ENCODE measurements at places on chromosomes 3 and 15.

DNA sequence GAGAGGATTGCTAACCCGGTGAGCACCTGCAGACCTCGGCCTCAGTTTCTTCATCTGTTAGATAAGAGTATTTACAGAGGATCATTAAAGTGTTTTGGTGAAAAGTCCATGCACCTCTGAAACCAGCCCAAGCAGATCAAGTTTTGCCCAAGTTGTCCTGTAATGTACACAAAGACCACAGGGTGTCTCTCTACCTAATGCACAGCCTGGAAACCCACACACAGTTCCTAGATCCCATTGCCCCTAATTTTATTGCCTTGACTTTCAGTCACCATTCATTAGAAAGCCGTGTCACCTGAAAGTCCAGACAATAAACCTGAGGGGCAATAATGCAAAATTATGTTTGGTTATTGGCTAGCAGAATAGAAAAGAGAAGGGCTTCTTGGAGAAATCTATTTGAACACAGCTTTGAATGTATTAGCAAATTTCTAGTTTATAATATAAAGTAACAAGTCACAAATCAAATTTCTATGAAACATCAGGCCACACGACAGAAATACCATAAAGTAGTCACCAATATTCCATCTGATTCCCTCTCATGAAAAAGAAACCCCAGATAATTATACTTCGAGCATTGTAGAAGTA lies 161.3 kb upstream of the SLC2A2 start:
- peak; percentile 5 for DNase-seq

DNA sequence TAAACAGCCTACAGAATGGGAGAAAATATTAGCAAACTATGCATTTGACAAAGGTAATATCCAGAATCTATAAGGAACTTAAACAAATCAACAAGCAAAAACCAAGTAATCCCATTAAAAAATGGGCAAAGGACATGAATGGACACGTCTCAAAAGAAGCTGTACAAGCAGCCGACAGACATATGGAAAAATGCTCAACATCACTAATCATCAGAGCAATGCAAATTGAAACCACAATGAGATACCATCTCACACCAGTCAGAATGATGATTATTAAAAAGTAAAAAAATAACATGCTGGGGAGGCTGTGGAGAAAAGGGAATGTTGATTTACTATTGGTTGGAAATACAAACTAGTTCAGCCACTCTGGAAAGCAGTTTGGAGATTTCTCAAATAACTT lies 30.7 kb upstream of the PPM1L start:
- DNase-seq, result no peak

DNA sequence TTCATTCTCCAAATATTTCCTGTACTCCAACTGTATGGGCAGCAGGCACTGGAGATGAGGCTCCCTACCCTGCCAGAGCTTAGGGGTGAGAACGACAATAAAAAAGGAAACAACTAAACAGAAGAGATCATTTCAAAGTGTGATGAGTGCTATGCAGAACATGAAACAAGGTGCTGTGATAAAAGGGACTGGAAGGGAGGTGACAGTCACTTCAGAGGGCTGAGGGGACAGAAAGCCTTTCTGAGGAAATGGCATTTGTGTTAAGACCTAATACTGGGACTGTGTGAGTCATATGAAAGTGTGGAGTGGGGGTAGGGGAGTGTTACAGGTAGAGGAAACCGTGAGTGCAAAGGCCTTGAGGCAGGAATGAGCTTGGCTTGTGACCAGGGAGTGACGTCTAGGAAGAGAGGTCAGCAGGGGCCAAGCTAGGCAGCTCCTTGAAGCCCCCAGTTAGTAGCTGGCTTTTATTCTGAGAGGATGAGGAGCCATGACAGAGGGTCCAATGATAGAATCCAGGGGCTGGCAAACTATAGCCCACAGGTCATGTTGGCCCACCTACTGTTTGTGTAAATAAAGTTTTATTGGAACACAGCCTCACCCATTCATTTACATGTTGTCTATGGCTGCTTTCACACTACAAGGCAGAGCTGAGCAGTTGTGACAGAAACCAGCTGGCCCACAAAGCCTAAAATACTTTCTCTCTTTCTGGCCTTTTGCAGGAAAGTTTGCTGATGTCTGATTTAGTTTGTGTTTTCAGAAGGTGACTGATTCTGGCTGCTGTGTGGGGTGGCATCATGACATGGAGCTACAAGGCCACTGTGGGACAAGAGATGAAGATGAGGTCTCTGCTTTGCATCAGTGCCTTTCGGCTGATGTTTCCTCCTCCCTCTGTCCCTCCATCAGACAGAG lies 56.6 kb downstream of the LSM3 start:
- no peak for DNase-seq

- DNase-seq, result no peak
These were observed 633.9 kb upstream of the TGFBR2 start for GRCh38 chr3:29972320-29972993.

GRCh38 chr3:12992629-12993516 lies 80.4 kb downstream of the IQSEC1 start:
- DNase-seq, result no peak

DNA sequence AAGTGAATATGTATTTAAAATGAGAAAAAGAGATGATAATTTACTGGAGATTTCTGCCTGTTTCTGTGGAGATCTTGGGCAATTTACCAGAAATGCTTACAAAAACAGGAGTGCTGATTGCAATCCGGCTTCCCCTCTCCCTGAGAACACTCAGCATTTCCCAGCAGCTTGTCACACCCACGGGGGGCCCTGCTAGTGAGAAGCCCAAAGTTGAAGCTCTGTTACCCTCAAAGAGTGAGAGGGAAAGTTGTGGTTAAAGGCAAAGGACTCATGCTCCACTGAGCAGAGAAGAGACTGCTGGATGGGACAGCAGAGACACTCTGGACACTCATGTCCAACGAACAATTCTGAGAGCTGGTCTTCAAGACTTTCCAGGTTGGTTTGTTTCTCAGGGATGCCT lies 2.9 kb downstream of the MCTP2 start:
- no peak for DNase-seq

DNA sequence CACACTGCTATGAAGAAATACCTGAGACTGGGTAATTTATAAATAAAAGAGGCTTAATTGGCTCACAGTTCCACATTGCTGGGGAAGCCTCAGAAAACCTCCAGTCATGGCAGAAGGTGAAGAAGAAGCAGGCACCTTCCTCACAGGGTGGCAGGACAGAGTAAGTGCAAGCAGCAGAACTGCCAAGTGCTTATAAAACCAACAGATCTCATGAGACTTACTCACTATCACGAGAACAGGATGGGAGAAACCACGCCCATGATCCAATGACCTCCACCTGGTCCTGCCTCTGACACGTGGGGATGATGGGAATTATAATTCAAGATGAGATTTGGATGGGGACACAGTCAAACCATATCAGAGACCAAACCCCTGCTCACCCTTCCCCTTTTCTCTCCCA lies 75.0 kb downstream of the TRIM69 start:
- no peak for DNase-seq

- no peak for DNase-seq
These were observed 192.2 kb downstream of the FOXP1 start for GRCh38 chr3:71391361-71391760.

GRCh38 chr15:60004009-60004845 lies at the start of gene FOXB1:
TSS of gene FOXB1 (plus strand) at chr15:60004311. CDS start at chr15:60004964, 653 bp downstream.
- peak; percentile 62 for DNase-seq

DNA sequence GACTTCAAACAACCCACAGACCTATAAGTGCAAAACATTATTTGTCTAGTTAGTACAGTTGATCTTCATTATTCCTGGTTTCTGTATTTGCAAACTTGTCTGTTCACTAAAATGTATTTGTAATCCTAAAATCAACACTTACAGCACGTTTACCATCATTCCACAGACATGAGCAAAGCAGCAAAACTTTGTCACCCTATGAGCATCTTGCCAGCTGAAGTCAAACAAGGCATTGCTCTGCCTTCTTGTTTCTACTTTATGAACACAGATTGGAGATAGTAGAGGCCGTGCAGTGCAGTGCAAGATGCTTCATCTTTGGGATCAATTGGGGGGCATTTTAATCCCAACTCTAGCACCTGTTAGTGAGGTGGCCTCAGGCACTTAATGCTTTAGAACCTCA lies 202.1 kb downstream of the NLGN1 start:
- DNase-seq, result no peak

DNA sequence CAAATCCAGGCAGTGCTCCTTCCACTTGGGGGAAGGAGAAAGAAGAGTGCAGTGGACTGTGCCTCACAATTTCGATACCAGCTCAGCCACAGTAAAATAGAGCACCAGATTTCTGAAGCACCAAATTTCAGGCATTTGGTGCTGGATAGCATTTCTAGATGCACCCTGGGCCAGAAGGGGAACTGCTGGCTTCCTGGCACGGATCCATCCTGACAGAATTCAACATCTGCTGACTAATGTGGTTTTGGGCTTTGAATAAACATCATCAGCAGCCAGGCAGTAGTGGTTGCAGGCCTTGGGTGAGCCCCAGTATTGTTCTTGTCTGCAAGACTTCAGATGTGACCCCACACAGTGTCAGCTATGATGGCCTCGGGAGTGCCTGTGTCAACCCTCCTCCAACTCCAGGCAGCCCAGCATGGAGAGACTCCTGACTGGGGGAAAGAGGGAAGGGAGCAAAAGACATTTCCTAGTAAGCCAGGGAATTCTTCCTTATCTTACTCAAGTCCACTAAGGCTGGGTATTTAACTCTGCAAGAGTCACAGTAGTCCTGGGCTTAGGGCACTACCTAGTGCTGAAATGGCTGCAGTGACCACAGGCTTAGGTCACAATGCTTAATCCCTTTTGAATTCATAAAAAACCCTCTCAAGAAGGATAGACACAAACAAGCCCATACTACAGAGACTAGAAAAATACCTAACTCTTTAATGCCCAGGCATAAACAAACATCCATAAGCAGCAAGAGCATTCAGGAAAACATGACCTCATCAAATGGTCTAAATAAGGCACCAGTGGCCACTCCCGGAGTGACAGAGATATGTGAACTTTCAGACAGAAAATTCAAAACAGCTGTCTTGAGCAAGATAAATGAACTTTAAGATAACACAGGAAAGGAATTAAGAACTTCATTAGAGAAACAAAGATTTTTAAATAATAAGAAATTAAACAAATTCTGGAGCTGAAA lies 74.7 kb downstream of the SPATA16 start:
- DNase-seq, result no peak

GRCh38 chr3:126056681-126057500 lies 27.0 kb downstream of the SLC41A3 start:
- no peak for DNase-seq

- DNase-seq, result no peak
These were observed 1.7 kb upstream of the PLA2G4F start for GRCh38 chr15:42157981-42158765.

DNA sequence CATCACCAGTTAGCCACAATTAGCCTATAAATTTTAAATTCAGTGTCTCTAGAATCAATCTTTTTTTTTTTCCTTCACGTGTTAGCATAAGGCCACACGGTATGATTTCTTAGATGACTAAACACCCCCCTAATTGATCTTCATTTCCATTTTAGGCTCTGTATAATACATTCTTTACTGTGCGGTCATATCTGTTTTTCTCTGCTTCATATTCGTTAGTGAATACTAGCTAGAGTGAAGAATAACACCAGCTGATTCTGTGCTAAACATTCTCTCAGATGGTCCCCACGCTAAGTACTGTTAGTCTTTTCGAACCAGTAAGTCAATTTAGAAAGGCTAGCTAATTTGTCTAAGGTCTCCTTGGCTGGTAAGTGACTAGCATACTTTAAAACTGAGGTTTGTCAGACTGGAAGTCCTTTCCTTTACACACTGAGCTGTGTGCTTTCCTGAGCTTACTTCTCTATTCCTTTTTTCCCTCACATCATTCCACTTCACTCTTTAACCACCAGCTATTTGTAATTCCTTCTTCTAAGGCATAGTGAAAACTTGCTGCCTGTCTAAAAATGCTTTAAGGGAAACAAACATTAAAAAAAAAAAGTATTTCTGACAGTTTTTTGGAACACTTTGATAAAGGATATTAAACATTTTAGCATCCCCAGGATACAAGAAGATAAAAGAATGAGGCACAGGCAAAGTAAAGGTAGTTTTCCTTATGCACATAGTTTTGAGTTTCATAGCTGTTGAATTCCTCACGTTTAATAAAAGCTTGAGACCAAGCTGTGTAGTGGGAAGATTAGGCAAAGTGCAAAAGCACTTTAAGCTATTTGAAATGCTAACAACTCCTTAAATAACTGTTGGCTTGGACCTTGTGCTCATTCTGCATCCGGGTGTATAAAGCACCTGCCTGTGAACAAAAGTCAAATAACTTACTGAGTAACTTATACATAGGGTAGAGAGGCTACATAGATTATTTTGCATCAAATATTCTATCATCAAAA lies 17.1 kb downstream of the ZFAND6 start:
- DNase-seq, result no peak

- DNase-seq, result peak; percentile 12
These were observed 195.1 kb downstream of the DTWD1 start for GRCh38 chr15:49815950-49816349.

- no peak for DNase-seq
These were observed 167.6 kb downstream of the PYDC2 start for GRCh38 chr3:191628571-191628970.

DNA sequence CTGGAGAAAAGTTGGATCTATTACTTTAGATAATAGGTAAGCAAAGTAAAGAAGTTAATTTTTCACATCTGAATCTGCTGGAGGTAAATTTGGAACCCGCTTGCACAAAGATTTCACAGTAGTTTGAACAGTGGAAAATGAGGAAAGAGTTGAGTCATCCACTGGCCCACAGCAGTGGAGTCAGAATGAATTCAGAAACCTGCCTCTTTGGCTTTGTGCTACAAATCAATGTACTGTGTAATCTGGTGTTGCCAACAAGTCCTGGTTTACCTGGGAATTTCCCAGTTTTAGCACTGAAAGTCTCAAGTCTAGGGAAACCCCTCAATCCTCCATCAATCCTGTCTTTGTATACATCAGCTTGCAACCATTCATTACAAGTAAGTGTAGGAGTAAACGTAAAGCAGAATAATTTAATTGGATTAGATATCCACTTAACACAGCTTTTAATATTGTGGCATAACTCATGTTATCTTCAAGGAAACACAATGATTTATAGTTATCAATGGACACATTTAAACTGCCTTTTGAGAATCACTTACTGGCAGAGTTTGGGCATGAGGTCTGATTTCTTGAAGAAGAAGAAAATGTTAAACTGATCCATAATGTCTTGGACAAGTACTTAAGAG lies 100.6 kb downstream of the DCLK3 start:
- no peak for DNase-seq

DNA sequence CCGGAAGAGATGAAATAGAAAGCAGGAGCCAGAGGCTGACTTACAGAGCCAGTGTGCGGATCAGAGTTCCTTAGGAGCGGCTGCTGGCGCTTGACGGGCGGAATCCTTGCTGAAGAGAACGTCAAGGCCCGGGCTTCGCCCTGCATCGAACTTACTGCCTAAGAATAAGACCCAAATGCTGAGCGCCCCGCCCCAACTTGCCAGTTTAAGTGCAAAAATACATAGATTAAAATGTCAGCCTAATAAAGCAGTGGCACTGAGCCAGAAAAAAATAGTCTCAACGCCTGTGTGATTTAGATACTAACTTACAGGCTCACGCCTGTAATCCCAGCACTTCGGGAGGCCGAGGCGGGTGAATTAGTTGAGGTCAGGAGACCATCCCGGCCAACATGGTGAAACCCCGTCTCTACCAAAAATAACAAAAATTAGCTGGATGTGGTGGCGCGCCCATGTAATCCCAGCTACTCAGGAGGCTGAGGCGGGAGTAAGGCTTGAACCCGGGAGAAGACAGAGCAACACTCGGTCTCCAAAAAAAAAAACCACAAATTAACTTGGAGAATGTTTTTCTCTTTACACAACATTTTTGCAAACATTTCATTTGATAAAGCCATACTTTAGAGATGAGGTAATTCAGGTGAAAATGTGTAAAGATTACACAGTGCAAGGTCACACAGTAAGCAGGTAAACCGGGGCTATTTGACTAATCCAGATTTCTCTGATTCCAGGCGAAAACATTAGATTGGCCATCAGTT lies 1.2 kb upstream of the UBP1 start:
- DNase-seq, result no peak
